ENCODE measurements at places on chromosomes 7 and 10.
A peak's percentile ranks its signal among the peaks of the same experiment; 100 is the strongest.

DNA sequence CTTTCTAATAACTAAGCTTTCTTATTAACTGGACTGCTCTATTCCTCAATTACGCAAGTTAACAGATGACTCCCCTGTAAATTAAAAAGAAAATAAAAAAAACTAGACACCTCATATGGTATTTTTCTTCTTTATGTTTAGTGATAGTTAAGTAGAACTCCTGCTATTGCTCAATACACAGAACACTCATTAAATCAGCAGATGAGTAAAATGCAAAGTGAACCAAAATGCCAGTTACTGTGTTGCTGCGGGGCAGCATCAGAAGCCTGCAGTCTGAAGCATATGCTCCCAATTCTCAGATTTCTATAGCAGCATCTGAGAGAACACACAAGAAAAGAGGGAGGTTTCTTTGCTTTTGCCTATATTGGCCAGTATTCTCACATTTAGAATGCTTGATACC lies 28.4 kb downstream of the CDK6 start:
- DNase-seq: no peak

- DNase-seq: no peak
Observed at GRCh38 chr10:109202111-109202510, 721.2 kb downstream of the XPNPEP1 start.

- no peak for DNase-seq
Observed at GRCh38 chr10:99329554-99330346, 594 bp downstream of the CNNM1 start.

GRCh38 chr7:5699467-5700384 lies 81.7 kb downstream of the RNF216 start:
- DNase-seq: no peak

DNA sequence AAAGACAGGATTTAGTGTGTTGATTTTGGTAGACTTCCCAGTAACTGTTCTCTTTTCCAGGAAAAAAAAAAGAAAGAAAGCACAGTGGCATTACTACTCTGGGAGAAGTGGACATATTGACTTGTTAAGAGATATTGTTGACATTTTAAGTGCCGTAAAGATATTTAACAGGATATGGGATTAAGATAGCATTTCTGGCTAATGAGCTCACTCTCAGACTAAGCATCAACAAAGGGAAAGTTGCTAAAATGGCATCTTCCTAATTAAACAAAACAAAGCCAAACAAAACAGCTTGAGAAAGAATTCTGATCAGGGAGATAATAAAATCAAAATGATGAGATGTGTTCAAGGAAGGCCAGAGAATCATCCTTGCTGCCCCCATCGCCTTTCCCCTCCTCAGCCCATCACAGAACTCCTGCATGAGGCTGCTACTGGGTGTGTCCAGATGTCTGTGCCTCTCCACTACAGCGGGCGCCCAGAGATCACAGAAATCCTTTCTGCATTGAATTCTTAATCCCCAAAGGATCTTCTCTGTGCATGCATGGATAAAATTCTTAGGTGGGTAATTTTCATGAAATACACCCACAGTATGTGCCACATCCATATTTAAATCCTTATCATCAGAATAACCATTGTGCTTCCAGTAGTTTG lies 270.5 kb downstream of the POU6F2 start:
- no peak for DNase-seq

- no peak for DNase-seq
Observed at GRCh38 chr10:110171032-110171431, 36.4 kb upstream of the MXI1 start.

DNA sequence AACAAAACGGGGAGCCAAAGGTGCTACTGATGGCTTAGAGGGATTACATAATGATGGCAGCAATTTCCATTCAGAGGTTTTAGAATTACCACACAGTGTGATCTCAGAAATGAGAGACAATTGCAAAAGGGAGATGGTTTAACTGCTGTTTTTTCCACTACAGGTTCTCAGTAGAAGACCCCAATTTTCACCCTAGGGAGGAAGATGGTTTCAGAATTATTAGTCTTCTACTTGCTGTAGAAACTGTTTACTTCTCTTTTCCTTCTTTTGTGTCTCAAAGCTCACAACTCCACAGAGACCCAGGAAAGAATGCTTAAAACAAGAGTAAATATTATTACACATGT lies 226.5 kb downstream of the INHBA start:
- DNase-seq: no peak

DNA sequence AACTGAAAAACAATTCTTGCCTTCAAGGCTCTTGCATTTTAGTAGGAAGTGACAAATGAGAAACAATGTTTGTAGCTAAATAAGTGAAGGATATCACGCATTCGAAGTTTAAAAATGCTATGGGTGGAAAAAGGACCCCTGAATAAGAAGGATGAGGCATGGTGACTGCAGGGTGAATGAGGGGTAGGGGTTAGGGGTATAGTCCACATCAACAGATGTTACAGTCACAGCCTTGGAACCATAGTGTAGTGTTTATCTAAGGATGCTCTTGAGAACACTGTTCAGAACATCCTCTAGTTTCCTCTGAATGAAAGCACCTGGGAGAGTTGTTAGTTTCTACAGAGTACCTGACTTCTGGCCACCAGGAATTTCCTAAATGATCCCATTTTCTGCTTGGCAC lies 157.0 kb downstream of the RELN start:
- DNase-seq: no peak

DNA sequence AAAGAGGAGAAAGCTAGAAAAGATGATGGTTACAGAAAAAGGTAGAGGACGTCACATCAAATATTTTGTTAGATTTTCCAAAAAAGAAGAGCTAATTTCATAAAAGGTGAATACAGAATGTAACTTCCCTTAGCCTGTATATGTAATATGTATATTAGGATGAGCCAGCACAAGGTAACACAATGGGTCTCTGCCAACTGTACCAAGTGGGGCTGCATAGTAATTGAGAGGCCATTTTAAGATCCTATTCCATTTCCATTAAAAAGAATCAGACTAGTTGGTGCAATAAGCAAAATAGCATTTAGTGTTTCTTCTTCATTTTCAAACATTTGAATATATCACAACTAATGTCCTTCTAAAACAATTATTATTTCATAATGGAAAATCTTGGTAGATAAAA lies 134.6 kb downstream of the SEMA3A start:
- DNase-seq: no peak

DNA sequence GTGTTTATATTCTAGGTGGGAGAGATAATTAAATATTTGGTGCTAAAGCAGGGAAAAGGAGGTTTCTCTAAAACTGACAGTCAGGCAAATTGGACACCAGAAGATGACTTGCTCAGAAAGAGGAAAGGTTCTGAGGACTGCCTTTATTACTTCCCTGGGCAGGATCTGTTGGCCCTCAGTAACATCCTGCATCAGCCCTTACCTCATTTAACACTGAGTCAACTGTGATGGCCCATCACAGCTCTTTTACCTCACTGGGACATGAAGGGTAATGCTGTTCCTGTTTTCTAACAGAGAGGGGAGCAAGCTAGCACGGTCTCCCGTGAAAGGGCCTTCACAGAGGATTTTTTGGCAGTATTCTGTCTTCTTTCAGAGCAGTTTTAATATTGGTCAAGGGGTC lies 12.0 kb downstream of the PPP1R17 start:
- no peak for DNase-seq

DNA sequence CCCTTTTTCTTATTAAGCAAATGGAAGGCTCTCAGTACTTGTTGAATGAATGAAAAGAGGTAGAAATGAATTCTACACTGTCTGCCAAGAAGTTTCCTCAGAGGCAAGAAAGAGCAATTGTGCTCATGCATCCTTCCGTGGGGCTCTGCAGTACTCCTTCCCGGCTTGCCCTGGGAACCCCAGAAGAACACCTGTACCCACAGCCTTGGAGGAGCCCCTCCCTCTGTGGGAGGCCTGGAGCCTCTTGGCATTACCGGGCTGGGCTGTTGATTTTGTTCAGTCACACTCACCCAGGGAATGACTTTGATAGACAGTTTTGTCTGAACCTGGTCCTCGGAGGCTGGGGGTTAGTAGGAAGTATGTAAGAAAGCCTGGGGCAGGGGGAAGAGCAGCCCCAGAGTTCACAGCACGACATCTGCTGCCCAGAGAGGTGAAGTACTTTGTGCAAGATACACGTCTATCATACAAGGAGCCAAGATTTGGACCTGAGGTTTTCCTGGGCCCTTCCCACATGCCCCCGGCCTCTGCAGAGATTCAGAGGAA lies 134.8 kb upstream of the GDF10 start:
- DNase-seq: no peak

- no peak for DNase-seq
Observed at GRCh38 chr10:35992107-35992506, 350.0 kb upstream of the FZD8 start.

DNA sequence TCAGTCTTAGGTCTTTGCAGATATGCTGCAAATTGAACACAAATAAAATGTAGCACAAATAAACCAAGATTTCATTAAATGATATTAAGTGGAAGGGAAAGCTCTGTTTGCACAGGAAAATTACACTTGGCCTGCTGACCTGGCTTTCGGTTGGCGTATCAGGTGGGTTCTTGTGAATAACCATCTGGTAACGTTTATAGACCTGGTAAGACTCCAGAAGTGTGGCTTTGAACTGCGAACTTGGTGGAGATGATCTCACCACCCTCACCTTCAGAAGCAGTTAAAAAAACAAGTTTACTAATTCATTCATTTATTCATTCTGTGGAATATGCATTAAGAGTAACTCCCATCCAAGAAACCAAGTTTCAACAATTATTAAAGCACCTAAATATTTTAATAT lies 28.1 kb downstream of the ATE1 start:
- DNase-seq: no peak

DNA sequence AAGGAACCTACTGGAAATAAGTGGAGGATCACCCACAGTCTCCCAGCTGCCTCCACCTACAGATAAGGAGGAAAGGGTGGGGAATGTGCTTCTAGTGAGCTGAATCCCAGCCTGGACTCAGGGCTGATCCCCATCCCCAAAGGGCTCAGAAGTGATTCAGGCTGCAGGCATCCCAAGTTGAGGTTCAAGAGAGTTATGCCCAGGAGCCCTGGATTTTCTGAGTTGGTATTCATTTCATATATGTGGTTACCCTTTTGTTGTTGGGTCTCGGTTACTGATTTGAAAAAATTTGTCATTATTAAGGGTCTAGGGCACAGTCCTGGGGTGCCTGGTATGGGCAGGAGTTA lies 30.0 kb upstream of the SRGN start:
- no peak for DNase-seq

- peak; percentile 90 for DNase-seq
Observed at GRCh38 chr10:101031796-101032636, 982 bp downstream of the SFXN3 start.

DNA sequence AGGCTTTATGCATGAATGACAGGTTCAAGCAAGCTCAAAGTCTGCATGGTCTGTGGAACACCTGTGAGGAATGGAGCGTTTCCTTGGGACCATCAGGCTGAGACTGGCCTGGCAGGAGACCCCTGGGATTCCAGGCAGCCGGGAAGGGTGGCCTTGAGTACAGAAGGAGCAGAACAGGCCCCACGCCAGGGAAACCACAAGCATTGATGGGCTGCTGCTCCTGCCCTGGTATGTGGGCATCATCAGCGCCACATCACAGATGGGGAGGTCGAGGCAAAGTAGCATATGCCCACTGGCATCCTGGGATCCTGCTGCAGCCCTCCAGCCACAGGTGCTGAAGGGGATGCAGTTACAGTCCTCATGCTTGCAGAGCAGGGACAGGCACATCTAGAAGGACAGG lies 40.9 kb downstream of the ANTXRL start:
- peak; percentile 10 for DNase-seq

DNA sequence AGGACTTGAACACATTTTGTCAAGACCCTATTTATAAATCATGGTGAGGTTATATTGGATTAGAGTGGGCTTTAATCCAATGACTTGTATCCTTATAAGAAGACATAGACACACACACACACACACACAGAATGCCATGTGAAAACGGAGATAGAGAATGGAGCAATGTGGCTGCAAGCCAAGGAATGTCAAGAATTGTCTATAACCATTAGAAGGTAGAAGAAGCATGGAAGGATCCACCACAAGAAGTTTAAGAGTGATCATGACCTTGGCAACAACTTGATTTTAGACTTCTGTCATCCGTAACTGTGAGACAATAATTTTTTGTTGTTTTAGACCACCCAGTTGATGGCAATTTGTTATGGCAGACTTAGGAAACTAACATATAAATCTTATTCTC lies 514.2 kb downstream of the TFEC start:
- no peak for DNase-seq

DNA sequence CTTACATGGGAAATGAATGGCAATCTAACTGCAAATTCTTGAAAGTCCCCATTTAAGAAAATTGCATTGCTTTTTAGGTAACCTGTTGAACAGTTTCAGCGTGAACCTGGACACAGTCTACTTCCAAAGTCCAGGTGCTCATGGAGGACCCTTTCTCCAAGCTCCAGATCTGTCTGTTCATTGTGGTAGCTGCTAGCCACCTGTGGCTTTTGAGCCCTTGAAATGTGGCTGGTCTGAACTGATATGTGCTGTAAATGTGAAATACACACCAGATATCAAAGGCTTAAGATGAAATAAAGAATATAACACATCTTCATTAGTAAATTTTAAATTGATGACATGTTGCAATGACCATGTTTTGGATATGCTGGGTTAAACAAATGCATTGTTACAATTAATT lies 4.2 kb downstream of the CACNB2 start:
- DNase-seq: no peak

DNA sequence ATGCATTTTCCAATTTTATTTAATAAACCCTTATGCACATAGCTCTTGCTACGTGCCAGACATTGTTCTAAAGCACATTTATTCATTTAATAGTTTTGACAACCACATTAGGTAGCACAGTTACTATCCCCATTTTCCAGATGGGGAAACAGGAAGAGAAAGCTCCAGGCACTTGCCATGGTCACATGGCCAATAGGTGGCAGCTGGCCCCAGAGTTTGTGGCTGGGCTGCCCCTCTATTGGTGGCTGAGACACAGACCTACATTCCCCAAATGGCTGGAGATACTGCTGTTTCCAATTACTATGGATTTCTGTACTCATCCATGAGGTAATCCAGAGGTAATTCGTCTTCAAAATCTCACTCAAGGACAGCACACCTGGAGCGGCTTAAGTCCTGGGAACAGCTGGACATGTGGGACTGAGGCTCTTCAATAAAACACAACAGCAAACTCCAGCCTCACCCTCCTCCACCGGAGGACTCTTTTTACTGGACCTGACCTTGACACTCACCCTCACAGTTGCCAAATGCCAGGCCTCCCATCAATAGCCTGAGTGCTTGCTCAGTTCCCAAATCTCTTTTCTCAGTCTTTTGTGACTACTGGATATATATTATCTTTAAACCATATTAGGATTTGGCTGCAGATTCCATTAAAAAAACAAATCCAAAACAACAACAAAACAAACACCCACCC lies 106.1 kb downstream of the CLEC2L start:
- no peak for DNase-seq

- DNase-seq: no peak
Observed at GRCh38 chr7:24566274-24566673, 7.0 kb upstream of the PALS2 start.

DNA sequence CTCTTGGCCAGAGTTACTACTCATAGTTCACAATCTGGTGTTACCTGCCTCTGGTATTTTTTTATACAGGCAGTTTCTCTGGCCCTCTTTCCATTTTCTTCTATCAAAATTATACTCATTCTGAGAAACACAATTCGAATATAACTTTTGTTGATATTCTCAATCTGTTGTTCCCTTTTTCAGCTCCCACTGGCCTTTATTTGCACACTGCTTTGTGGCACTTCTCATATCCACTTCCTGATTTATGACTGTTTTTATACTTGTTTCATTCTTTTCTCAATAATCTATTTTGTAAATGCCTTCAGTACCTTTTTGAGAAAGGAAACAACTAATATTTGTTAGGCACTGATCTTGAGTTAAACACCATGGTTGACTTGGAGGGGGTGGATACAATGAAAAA lies 93.8 kb upstream of the HDAC9 start:
- DNase-seq: no peak
